ENCODE measurements at places on chromosomes 1 and 21.

- DNase-seq = no peak
Measured at GRCh38 chr1:206672844-206673758, 11.6 kb upstream of the MAPKAPK2 start.

- DNase-seq = no peak
Measured at GRCh38 chr1:60448850-60449249, 375.3 kb upstream of the C1orf87 start.

DNA sequence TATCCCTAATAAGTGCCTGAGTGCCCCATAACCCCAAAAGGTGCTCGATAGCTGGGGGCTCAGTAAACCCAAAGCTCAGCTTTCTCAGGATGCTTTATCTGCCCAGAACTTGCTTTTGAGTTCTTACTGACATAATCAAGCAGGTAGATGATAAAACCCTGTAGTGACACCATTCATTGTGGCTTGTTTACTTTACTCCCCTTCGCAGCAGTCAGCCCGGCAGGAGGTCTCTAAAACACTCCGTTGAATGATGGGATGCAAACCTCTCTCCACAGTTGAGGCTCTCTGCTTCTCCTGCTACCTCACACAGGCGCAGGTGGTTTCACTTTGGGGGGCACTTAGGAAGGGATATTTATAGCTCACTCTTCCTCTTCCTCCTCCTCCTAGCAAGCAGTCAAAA, 349.4 kb downstream of the HLX start:
- no peak for DNase-seq

DNA sequence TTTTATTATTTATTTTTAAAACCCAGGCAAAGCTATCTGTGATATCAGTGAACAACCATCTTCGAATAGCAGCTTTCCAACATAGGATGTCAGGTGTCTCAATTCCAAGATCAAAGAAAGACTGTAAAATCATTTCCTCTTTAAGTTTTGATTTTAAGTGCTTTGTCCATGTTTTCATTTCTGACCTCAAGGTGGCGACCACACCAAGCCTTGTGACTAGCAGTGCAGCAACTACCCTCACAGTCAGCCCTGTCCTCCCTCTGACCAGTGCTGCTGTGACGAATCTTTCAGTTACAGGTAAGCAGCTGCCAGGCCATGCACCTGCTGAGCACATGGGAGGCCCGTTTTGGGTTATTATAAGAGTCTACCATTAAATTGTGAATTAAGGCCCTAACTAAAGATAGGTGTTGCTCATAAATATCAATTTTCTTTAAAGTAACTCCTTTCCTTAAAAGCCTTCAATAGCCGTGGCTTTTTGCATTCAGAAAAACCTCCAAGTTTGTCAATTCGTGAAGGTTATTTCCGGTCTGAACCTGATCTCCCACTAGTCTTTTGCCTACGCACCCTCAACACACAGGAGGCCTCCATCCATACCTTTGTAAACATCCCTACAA, 117.0 kb downstream of the CD247 start:
- peak; percentile 57 for DNase-seq

GRCh38 chr1:87902830-87903229, 574.1 kb downstream of the LMO4 start:
- DNase-seq = no peak

DNA sequence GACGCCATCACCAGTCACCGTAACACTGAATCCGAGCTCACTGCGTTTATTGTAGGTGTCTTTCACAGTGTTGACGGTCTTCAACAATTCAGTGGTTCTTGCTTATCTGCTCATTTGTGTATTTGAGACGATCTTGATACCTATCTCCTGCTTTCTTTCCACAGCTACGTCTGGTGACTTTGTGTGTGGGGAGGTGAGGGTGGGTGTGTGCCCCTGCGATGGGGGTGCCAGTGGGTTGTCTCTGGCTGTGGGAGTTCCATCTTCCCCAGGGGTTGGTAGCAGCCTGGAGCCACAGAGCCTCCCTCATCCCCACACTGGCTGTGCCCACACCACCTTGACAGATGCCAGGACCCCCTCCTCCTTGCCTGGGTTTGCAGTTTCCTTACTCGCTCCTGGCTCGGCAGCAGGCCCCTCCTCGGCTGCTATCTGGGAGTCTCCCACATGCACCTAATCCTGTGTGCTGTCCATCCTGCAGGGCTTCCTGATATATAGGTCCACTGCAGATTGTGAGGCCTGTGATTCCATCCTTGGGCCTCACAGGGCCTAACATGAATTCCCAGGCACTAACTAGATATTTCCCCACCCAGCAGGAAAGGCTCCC, 6.3 kb upstream of the PARP1 start:
- no peak for DNase-seq

DNA sequence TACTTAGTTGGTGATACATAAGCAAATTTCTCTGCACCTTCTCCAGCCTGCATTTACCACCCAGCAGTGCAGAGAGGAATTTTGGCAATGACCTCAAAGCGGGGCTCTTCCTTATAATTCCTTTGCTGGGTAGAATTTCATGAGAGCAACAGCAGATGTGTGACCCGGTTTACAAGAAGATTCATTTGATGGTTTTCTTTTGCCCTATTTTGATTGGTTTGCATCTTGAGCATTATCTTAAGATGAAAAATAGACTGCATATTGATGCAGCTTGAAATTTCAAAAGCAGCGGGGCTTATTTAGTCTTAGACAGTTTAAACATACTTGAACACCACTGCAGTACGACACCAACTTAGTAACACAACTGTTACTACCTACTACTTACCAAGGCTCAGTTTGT, 378.9 kb downstream of the TTLL7 start:
- DNase-seq = no peak

All from CD4-positive, alpha-beta T cell treated with Interleukin-4 for 4 hours (primary cell).